AG08395 (cell line): ENCODE measurements at places on chromosomes 5 and 9.

- no peak for DNase-seq
Measured at GRCh38 chr5:66949066-66949465, 247.5 kb downstream of the CD180 start.

DNA sequence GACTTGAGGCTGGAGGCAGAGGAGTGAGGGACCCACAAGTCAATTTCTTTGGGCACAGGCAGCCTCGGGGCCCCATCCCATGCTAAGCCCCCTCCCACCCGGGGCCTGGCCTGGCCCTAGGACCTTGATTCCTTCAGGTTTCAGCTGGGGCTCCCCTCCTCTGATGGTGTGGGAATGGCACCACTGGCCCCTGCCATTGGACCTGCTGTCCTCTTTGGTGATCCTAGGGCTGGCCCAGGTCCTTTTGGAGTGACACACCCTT lies 10.5 kb downstream of the ERGIC1 start:
- no peak for DNase-seq

DNA sequence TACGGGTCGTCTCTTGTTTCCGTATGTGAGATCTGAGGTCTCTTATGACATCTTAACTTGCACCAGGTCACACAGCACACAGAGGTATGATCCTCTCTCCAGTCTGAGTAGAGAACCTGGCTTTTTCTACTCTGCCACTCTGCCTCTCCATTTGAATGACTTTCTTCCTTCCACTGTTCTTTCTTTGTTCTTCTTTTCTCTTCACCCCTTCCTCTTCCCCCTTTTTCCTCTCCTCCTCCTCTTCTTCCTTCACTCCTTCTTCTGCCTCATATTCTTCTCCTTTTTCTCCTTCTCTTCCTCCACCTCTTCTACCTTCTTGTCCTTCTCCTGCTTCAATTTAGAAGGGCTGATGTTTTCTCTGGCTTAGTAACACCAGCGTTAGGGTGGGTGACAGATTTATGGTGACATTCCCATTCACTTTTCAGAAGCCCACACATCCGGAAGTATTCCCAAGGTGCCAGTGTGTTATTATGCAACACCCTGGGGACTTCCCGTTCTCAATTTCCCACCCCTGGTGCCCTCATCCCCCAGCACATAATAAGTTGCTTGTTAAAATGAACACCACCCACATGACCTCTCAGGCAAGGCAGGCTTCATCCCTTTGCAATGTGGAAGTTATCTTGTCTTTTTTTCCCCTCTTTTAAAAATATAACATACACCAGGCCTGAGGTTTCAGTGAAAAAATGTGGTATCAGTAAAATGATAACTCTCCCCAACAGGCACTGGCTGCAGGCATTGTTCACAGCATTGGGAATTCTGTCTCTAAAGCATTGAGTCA lies 122.0 kb downstream of the PAPPA start:
- DNase-seq = peak; percentile 31

DNA sequence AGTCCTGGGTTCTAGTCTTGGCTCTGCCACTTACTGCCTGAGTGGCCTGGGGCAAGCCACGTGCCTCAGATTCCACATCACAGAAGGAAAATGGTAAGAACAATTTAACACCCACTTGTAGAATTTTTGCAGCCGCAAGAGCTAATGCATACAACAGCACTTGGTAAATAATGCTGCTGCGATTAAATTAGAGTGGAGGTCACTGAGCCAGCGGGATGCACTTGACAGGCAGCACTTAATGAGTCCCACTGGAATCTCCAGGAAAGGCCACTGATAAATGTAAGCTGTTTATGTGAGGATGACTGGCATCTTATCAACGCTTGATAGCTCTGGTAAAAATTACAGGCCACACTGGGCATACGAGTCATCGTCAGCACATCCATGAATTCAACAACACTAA lies 59.4 kb upstream of the UBTD2 start:
- DNase-seq = no peak

DNA sequence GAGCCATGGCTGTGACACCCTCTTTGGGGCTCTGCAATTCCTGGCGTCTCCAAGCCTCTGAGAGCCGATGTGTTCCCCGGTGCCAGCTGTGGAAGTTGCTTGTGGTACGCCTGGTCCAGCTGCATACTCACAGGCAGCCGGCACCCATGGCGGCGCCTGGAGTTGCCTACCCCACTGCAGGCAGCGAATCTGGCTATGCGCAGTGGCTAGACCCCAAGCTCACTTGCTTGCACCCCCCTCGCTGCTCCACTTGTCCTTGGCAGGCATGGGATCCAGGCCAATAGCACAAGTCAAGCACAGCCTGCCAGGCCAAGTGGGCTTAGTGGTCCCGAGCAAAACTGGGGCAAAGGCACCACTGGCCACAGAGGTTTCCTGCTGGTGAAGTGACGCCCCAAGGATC lies 24.7 kb upstream of the GABRA6 start:
- DNase-seq = no peak

DNA sequence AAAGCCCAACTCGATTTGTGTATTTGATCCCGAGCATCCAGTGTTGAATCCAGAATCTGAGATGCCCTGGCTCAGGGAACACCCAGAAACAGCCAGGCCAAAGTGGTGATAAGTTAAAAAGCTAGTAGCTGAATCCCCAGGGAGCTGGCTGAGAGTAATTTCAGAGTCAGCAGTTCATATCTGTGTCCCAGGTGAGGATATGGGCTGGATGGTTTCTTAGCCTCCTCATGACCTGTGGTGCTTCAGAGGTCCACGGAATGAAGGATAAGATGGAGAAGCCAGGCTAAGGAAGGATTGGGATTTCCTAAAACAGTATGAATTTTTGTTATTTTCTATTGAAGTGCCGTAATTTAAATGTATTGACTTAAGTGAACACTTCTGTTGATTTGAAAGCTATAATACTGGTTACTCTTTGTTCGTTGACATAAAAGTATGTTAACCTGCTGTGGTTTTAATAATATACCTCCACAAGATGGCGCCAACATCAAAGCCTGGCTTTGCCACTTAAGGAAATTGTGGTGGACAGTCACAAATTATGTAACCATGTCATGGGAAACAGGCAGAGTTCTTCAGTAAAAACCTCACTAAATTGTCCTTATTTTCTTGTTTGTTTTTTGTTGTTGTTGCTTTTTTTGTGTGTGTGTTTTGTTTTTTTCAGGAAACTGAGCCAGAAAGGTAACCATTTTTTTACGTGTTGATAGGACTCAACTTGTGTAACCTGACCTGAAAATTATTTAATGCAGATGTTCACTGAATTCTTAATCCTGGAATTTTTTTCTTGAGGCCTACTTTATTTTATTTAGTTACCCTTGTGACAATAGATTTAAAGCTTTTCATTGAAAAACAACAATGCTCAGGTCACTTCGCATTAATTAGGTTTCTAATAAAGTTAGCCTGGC lies 11.4 kb downstream of the MTAP start:
- peak; percentile 66 for DNase-seq

DNA sequence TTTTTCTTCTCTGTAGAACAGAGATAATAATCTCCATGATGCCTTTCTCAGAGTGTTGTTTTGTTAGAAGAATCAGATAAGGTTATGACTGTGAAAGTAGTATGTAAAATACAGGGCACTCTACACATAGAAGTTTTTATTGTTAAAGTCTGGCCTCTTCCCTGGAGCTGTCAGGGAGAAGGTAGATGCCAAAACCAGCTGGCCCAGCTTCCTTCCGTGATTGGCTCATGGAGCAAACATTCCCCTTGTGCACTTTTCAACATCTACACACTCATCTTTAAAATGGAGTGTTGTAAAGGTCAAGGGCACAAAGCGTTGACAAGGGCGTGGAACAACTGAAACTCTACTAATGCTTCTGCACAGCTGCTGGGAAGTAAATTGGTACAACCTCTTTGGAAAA lies 7.4 kb upstream of the RNF183 start:
- DNase-seq = no peak

- DNase-seq = peak; percentile 83
Measured at GRCh38 chr5:142063878-142064331, 44.7 kb upstream of the NDFIP1 start.

GRCh38 chr5:151126199-151126645 lies 31.4 kb downstream of the ANXA6 start:
- peak; percentile 74 for DNase-seq

DNA sequence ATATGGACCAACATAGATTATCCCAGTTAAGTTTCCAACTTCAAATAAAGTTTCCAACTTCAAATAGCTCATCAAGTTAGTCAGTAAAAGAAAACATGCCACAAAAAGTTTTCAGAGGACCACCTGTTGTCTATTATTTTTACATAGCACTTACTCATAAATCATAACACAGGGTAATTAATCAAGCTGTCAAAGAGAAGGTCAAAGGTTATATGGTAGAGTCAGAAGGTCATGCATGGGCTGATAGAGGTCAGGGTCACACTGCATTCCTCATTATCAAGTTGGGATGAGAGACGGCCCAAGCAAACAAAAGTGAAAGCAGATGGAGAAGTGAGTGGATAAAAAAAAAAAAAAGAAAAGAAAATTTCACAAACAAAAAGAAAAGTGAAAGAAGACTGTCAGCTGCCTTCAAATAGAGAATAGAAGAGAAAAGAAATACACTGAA lies 145.5 kb upstream of the POU5F2 start:
- DNase-seq = no peak

GRCh38 chr5:6545770-6546690 lies 86.8 kb downstream of the NSUN2 start:
- DNase-seq = no peak

GRCh38 chr5:79602889-79603288 lies 9.4 kb upstream of the TENT2 start:
- no peak for DNase-seq

DNA sequence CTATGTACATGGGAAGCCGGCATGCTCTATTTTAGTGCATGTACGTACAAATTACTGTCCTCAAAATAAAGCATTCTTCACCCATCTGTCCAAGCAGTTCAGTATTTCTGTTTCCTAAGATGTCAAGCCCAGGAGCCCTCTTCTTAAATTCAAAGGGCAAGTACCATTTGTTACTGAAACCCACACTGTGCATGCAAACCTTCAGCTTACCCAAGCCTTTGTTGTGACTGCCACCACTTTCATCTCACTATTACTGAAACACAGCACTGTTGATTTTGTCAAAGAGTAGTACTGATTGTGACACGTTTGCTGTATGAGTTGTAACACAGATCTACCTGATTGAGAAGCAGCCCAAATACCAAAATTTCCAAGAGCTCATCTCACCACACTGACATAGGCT lies 390.4 kb upstream of the IZUMO3 start:
- DNase-seq = no peak

DNA sequence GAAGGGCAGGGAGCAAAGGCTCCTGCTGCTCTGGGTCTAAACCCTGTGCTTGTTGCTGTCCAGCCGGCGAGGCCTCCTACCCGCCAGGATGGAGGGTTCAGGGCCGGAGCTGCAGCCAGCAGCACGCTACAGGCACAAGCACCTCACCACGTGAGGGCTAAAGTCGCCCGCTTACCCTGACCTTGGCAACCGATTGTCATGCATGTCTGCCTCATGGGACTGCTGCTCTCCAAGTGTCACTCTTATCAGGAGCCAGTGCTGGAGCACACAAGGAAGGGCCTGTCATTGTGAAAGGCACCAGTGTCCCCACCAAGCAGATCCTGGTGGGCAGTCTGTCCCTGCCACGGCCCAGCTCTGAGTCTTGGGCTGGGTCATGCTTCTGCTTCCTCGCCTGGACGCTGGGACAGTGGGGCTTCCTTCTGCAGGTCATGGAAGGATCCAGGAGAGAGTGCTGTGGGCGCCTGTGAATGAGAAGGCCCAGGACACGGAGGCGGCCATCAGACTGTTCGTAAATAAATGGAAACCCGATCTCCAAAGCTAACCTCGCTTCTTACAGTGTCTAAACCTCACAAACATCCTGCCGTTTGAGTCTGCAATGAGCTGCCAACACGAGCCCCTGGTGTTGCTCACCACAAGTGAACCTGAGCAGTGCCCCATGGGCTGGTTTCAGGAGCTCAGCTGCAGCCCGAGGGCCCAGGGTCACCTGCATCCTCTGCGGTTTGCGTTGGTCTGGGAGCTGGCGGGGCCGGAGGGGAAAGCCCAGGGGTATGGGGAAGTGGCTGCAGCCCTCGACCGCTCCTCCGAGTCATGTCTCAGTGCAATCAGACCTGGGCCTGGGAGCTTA lies 58.2 kb upstream of the RXRA start:
- DNase-seq = no peak

DNA sequence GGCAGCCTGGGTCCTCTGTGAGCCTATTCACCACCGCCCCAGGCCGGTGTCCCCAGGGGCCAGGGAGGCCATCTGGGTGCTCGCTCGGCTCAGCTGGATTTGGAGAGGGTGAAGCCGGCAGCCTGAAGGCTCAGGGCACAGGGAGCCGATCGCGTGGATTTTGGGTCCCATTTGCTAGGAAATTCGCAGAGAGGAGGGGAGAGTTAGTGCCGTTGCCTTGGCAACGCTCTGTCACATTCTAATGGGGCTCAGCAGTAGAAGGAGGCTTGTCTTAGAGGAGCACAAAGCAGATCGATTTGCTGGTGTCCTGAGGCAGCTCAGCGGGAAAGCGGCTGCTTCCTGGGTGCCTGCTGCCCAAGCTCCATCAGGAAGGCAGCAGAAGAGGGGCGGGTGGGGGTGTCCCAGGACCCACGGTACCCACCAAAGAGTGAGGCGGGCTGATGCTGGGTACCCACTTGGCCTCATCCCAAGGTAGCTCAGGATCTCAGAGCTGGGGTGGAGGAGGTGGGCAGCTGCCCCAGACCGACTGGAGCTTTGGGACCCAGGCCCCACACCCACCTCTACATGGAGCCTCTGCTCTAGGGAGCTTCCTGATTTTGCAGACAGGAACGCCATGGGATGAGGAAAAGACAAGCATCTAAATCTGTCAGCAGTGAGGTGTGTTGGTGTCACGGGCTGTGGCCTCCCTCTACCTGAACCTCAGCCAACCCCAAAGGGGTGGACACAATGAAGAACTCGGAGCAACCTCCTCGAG lies 17.1 kb upstream of the OLFM1 start:
- no peak for DNase-seq

DNA sequence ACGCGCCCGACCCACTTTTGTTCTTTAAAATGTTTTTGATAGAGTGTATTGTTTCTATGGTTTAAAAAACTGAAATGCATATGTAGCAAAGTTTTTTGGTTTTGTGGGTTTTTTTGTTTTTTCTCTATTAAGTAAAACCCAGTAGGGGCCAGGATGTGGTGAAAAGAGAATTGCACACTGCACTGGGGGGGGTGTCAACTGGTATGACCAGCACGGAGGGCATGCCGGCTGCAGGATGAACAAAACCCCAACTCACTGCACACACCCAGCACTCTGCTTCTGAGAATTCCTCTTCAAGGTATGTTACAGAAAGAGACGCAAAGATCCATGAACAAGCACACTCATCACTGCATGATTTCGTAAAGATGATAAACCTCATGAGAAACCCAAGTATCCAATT lies 75.0 kb downstream of the STK10 start:
- DNase-seq = no peak

GRCh38 chr5:98933445-98934072 lies 4.8 kb upstream of the CHD1 start:
- no peak for DNase-seq
